ENCODE measurements at places on chromosomes 7 and 10.
A peak's percentile ranks its signal among the peaks of the same experiment; 100 is the strongest.

GRCh38 chr7:14332155-14332554 lies 342.7 kb upstream of the ETV1 start:
- DNase-seq, result no peak

DNA sequence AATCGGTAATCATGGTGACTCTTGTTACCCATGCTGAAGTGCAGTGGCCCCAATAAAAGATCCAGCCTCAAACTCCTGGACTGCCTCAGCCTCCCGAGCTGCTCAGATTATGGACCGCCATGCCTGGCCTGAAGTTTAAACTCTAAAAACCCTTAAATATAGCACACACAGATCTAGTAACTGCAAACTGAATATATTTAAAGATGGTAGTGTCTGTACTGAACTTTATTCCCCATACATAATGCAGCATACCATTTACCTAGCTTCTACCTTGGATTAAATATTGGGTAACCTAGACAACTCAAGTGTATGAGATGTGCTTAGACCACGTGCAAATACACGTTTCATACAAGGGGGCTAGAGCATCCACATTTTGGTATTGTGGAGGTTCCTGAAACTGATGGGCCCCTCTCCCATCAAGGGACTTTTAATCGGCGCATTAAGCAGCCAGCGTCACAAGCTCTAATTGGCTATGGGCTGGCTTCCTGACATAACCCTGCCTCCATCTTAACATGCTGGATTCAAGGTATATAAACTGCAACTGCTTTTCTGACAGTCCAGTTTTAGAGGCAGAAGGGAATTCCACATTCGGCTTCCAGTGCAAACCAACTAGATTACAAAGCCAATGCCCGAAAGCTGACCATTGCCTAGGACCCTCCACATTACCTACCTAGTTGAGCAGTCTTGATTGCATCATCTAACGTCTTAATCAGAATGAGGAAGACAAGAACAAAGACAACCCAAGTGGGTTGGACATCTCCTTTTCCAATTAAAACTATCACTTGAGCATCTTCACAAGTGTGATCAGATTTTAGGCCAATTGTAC lies 13.0 kb downstream of the HNRNPA2B1 start:
- DNase-seq, result no peak

DNA sequence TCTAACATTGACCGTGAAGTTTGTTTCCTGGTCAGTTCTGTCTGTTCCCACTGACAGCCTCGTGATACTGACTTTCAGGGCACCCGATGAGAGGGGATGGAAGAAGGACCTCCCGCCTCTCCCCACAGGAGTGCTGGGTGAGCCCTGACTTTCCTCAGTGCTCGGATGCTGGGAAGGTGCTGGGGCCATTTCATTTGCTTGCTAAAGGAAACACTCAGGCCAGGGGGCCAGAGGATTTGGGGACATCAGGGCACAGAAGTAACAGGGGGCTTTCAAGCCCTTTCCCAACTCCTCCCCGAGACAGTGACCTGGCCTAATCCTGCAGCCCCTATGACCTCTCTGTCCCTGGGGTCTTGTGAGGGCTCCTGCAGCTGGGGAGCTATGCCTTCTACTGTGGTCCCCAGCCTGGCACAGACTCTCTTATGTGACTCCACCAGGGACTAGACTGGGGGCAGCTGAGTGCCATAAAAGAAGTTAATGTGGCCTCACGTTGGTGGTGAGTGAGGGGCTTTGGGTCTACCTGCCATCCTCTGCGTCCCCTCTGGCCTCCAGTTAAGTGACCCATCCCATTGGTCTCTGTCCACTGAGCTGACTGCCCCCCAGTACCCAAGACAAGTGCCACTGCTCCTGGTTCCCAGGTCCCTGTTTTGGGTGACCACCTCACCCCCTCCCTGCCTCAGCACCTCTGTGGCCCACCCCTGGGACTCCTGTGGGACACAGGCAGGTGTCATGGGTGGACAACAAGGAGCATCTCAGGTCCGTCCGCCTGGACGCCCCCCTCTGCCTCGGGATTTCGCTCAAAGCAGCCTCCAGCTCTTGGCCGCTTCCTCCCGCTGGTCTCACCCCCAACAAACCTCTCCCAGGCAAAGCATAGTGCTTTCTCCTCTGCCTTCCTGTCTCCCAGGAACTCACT lies 33.4 kb upstream of the HSPA12A start:
- no peak for DNase-seq

- DNase-seq, result no peak
Observed at GRCh38 chr7:20140291-20141001, 76.7 kb downstream of the MACC1 start.

DNA sequence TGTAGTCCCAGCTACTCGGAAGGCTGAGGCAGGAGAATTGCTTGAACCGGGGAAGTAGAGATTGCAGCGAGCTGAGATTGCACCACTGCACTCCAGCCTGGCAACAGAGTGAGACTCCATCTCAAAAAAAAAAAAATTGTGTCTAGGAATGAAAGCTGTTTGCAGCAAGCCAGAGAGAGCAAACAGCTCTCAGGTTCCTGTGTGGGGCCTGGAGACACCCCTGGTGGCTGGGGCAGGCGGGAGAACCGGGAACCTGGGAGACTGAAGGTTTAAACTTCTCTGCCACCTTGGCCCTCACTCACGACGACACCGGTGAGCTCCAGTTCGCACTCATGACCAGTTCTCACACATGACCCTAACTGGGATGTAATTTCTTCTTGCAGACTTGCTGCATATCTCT lies 13.2 kb upstream of the UNCX start:
- DNase-seq, result no peak

- DNase-seq, result no peak
Observed at GRCh38 chr7:32506266-32507054, 11.2 kb downstream of the AVL9 start.

GRCh38 chr7:148515237-148515636 lies 75.3 kb upstream of the C7orf33 start:
- DNase-seq, result no peak

DNA sequence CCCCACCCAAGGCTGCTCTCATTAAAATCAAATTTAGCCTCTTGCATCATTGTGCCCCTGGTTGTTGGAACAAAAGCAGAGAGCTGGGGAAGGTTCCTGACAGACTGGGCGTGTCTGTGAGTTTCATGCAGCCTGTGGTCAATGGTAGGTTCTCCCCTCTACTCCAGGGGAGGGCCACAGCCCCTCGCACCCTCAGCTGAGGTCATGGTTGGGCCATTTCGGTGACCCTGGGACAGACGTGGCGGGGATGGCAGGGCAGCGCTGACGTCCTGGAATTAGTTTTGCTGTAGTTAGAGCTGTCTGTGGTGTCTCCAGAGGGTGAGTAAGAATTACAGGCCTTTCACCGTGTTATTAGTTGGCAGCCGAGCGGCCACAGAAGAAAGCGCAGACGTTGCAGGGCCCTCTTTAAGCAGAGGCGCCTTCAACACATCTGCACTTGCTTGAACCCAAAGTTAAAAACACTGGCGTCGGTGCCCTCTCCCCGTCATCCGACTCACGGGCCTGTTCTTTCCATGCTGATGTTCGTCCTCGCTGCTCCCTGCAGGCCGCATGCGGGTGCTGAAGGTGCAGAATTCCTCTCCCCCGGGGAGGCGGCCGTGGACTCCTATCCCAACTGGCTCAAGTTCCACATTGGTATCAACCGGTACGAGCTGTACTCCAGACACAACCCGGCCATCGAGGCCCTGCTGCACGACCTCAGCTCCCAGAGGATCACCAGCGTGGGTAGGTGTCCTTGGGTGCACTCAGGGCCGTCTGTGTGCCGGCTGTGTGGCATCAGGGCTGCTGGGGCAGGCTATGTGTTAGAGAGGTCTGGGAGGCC lies 2.8 kb downstream of the FAM20C start:
- DNase-seq, result no peak

GRCh38 chr7:124257638-124258308 lies 224.9 kb upstream of the TMEM229A start:
- DNase-seq, result no peak

DNA sequence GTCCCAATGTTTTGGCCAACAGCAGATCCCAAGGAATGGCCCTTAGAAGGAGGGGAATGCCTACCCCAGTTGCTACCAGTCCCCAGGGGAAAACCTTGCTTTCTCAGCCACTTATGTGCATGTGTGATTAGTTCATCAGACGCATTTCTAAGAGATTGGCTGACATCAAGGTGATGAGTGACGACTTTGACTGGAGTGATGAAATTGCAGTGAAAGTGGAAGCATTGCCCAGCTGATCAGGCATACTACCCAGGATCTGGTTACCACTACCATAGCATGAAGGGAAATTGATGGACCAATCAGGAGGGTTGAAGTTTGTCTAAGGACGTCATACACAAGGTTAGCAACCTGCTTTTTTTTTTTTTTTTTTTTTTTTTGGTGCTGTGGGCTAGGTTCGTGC lies 90.3 kb upstream of the ELMO1 start:
- DNase-seq, result no peak

DNA sequence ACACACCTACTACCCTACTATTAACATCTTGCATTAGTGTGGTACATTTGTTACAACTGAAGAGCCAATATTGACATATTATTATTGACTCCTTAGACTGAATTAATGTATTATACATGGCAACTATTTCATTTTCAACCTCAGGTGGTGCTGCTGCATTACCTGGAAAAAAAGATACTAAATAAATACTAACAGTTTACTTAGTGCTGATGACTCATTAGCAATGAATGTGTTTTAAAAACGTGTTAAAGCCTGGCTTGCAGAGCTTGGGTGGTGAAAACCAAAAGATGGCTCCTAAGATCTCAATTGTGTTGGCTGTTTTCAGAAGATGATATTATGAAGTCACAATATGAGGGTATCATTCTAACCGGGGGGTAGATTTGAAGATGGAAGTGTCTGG lies 34.8 kb downstream of the CFAP43 start:
- DNase-seq, result no peak

GRCh38 chr7:120021085-120021484 lies 251.9 kb upstream of the KCND2 start:
- no peak for DNase-seq

- peak; percentile 87 for DNase-seq
Observed at GRCh38 chr7:101077303-101078086, 7.8 kb upstream of the TRIM56 start.

DNA sequence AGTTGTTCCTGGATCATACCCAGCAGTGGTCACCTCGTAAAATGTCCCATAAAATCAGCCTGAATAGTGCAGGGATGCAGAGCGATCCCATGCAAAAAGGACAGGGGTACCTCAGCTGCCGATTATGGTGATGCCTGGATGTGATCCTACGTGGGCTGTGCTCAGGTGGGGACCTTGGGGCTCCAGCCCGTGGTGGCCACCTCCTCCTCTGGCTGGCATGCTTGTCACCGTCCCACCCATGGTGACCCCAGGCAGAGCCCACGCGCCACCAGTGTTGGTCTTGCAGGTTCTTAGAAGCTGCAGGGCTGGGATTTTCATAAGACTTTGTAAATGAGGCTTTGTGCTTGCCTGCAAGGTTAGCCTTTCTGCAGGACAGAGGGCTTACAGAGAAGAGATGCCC lies 97.2 kb downstream of the GLRX3 start:
- DNase-seq, result no peak

- DNase-seq, result no peak
Observed at GRCh38 chr10:117240621-117241529, at the start of gene SLC18A2. TSS of gene SLC18A2 (plus strand) at chr10:117241114. CDS start at chr10:117241694, 580 bp downstream.

GRCh38 chr10:48557511-48558123 lies 47.3 kb downstream of the ARHGAP22 start:
- DNase-seq, result no peak

DNA sequence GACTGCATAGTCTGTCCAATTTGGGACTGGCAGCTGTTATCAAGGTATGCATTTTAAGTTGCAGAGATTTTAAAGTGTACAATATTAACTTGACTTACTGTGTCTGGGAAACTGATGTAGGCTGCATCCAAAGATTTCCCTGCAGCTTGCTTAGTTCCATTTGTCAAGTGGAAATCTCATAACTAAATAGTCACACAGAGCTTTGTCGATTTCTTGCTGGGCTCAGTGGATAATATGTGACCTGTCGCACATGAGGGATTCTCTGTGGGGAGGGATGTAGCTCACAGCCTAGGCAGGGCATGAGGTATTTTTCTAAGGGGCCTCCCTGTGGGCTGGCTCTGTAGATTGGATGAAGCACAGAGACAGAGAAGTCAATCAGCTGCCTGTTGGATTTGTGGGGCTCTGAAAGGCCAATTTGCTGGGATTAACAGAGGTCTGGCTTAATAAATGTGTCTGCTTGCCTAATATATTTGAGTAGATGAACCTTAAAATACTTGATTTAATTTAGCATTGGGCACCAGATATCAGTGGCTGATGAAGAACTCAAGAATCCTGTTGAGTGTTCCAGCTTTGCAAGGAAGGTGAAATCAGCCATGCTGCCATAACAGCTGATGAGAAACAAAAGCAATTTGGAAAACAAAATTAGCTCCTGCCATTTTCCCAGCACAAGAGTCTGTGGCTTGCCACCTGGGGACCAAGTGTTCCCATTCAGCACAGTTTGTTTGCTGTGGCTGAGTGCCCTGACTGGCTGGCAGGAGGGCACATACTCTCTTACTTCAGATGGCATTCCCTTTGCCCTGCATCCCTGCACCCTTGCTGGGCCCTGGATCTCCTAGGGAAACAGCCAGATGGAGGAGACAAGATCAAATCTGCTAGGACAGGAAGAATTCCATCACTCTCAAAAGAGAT lies 598.5 kb downstream of the SORCS3 start:
- no peak for DNase-seq

DNA sequence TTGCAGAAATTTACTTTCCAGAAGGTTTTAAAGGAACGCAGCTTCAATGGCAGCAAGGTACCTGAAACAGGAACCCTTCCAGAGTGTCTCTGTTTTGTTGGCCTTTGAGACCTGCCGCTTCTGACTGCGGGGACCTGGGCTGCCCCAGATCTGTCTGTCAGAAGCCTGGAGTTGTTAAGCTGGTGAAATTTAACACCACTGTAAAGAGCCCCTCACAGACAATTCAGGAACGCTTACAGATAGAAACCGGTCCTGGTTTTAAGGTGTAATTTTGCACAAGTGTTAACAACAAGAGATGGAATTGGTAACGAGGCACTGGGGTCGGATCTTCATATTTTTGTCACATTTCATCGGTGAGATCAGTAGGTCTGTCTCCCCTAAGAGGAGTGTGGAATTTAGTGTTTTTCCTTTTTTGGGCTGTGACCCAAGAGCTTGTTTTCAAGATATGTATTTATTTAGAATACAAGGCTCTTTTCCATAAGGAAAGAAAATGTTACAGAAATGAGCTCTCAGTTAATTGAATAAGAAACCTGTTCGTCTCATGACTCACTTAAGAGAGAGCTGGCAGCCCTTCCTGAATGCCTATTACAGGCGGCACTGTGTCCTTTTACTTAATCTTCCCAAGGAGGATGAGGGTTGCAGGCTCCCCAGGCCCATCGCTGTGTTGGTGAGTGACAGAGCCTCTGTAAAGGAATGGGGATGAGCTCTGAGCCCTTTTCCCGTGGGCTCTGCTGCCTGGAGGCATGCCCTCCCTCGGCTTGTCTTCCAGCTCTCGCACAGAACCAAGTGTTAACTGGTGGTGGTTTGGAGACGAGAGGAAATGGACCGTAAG lies 168.7 kb downstream of the CUX1 start:
- no peak for DNase-seq

GRCh38 chr7:134662166-134662870 lies 15.7 kb downstream of the BPGM start:
- DNase-seq, result no peak

GRCh38 chr7:123998921-123999320 lies 33.9 kb downstream of the TMEM229A start:
- DNase-seq, result no peak

- DNase-seq, result no peak
Observed at GRCh38 chr7:65820287-65820950, 52.5 kb upstream of the VKORC1L1 start.

All from activated T-cell treated with anti-CD3 and anti-CD28 coated beads, Interleukin-2, amount 50 U/mL, for 24 hours (primary cell).